Type B pancreatic cell (in vitro differentiated cells): ENCODE measurements at places on chromosomes 7 and 10. TPM values are rescaled to one million over a fixed set of nuclear protein-coding genes. Genes with fewer than 3 reads are reported as not detected.

SEM1 gene
- 62.5 and 62.6 TPM in 2 replicates for total RNA-seq

DNA sequence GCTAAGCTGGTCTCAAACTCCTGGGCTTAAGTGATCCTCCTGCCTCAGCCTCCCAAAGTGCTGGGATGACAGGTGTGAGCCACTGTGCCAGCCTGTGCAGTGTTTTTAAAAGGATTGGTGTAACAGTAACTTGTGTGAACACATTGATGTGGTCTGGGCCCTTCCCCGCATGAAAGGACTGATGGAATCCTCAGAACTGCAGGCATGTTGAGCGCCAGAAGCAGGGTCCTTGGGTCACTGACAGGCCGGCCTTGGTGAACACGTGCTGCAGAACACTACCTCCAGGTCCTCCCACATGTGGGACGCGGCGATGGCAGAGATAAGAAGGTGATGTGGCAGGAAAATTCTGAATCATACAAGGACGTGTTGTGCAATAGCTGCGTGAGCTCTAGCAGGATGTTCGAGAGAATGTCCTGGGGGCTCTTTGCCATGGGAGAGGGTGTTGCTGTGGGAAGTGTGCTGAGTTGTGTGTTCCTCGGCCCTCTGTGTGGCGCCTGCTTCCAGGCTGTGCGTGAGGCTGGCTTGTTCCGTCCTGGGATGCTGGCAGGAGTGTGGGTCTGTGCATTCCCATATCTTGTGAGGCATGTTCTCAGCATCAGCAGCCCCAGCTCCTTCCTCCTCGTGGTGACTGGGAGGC lies 68.2 kb downstream of the DNAJB6 start:
- DNase-seq, result no peak

SNCG gene
- total RNA-seq, result 60.4 and 77.6 TPM in 2 replicates

HGF gene
- total RNA-seq, result 0.98 and 4.9 TPM in 2 replicates

DNA sequence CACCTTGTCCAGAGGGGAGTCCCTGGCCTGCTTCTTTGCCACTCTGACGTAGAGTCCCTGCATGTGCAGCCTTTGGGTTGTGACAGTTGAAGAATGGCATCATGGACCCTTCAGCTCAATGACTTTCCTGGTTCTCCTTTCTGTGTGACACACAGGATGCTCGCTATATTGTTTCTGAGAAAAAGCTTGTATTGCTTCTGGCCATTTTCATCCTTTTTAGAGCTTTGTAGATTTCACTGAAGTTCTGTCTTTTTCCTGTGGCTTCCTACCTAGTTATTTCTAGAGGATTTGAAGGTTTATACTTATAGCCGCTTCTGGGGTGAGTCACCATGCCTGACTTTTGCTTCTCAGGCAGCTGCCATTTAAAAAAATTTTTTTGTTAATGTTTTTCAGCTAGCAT lies 27.0 kb downstream of the SND1 start:
- DNase-seq, result no peak
